ENCODE measurements at places on chromosomes 6 and 20.

- no peak for DNase-seq
These were observed 175.5 kb downstream of the EPM2A start for GRCh38 chr6:145559836-145560235.

DNA sequence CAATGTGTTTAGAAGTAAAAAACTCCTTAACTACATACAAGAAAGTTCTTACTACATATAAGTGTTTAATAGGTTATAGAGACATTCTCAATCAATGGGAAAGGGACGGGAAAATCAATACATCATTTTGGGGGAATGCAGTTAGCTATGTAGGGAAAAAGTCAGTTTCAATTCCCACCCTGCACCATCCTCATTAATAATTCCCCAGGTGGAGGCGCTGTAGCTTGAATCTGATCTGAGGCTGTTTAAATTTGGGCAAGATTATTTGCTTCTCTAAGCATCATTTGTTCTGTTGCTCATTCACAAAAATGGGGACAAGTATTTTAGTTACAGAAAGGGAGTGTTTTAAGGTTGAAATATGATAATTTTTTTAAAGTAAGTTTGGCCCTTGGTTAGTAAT lies 19.1 kb downstream of the OLIG3 start:
- no peak for DNase-seq

DNA sequence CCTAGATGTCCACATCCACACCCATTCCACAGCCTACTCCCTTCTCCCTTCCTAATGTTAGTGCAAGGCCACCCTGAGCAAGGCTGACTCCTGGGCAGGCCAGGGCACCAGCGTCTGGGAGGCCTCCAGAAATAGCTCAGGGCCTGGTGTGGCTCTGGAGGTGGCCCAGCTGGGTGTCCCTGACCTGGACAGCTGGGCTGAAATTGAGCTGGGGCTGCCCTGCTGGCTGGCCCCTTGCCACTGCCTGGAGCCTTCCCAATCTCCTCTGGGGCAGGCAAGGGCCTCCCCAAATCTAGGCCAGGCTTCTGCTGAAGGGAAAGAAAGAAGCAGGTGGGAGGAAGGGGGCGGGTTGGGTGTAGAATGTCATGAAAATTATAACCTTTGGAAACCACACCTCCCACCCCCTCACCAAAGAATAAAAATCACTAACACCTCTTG lies 2.1 kb downstream of the FAM110A start:
- DNase-seq = no peak

DNA sequence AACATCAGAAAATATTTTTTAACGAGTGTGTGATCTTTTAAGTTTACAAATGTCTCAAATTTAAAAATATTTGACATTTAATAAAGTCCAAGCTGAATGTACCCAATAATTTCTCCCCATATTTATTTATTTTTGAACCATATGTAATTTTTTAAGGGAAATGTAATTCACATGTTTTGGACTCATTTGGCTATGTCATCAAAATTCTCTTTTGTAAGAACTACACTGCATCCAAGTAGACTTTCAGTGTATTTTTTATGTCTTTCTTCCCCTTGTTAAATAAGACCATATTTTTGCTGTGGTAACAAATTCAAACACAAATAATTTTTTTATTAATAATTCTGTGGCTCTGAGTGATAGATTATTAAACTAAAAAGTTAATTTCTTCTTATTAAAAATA lies 365.2 kb downstream of the CD109 start:
- DNase-seq = no peak

DNA sequence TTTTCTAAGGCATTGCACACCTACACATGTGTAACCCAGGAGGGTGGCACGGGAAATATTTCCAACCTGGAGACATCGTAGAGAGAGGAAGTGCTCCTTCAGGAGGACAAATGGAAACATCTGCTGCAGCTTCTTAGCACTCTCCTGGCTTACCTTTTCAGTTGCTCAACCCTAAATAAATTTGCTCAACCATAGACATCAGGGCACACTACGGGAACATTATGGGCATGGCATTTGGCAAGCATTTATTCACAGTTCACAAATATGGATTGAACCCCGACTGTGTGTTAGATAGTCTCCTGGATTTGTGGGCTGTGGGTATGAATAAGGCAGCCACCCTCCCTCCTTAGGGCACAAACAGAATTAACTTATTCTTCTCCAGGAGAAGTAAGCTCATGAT lies 118.7 kb downstream of the SOX4 start:
- DNase-seq = no peak

DNA sequence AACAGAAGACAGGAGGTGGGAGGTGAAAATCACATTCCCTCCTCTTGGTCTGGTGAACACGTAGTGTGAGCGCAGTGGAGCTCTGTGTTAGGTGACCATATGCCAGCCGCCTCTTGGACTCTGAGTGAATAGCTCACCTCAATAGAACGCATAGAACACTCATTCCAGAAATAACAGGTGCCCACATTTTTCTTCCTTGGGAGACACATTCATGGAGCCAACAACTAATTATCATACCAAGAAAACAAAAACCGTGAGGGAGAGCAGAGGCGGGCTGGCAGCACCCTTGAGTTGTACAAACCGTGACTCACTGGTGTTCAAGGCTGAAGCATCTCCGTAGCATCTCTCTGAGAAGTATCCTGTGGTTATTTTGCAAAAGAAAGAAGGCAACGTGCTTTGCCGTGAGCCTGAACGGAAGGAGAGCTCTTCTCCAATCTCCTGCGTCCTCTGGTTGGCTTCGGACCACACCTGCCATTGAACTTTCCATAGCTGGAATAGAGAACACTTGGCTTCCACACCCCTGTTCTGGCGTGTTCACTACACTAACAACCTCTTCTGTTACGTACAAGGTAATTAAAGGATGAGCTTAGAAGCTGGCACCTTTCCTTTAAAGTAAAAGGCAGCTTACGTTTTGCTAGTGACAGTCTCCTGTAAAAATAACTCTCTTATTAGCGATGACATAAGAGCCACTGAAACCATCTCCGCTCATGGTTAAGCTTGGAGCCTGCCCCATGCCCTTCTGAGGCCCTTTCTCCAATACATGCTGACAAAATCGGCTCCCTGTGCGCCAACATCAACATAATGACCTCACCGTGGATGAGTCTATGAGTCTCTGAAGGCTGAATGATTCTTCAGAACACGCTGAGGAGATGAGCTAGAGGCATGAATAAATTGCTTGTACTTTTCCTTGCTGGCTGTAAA lies 30.2 kb upstream of the SGK1 start:
- peak; percentile 93 for DNase-seq

- no peak for DNase-seq
These were observed 197.2 kb downstream of the BCAS1 start for GRCh38 chr20:53873230-53873604.

GRCh38 chr20:22285555-22285954 lies 298.8 kb downstream of the FOXA2 start:
- DNase-seq = no peak
